IMR-90 (cell line): ENCODE measurements at places on chromosomes 1 and 21. TPM values are rescaled to one million over a fixed set of nuclear protein-coding genes. Genes with fewer than 3 reads are reported as not detected.

SPATA21 gene
- total RNA-seq: not detected in 2 replicates

PTAFR gene
- under 0.01 and 0.18 TPM in 2 replicates for total RNA-seq

DNA sequence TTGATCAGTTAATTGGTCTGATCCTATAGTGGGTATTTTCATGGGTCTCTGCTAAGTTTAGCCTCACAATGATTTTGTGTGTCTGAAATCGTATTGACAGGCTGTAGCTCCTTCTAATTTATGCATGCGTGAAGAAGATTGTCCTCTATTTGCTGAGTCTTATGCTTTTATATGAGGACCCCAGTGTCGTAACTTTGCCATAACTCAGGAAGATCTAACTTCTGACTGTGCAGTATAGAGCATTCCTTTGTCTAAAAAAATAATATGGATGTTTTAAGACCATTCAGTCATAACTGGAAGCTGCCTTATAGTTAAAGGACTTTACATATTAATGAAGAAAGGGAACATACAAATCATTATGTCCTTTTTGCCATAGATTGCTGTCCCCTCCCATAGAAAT is 73.3 kb downstream of the CAMTA1 start:
- H3K36me3 ChIP-seq: peaks cover 7% of the 10 kb centered on the region
- no peaks in the 10 kb centered on the region for H3K27me3 ChIP-seq
- H3K27ac ChIP-seq: no peak overlapping the region
- no peak overlapping the region for H3K4me3 ChIP-seq

DNA sequence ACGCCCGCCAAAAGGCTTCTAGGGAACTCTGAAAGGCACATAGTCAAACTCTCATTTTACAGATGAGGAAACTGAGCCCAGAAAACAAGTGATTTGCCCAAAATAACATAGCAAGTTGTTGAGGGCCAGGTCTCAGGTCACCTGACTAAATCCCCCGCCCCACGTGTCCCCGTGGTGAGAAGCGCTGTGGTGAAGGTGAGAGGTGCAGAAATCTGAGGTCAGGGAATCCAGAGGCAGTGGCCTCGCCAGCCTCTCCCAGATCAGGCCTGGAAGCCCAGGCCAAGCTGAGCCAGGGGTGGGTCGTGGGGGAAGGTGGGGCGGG is 5.1 kb downstream of the HDGF start:
- peak overlapping the region; percentile 94 for H3K27ac ChIP-seq
- no peak for DNase-seq
- peaks cover 22% of the 10 kb centered on the region for H3K36me3 ChIP-seq
- peak overlapping the region; percentile 31; the same call in 1 of the 2 replicates for H3K4me3 ChIP-seq

ERICH3 gene
- not detected in 2 replicates for total RNA-seq

- no peak overlapping the region for H3K27ac ChIP-seq
- H3K27me3 ChIP-seq: no peaks in the 10 kb centered on the region
- no peaks in the 10 kb centered on the region for H3K36me3 ChIP-seq
- H3K4me1 ChIP-seq: peaks cover 12% of the 10 kb centered on the region
- no peak overlapping the region for H3K4me3 ChIP-seq
- DNase-seq: no peak
Observed at GRCh38 chr1:59697150-59697800, 117.5 kb upstream of the HOOK1 start.

DNA sequence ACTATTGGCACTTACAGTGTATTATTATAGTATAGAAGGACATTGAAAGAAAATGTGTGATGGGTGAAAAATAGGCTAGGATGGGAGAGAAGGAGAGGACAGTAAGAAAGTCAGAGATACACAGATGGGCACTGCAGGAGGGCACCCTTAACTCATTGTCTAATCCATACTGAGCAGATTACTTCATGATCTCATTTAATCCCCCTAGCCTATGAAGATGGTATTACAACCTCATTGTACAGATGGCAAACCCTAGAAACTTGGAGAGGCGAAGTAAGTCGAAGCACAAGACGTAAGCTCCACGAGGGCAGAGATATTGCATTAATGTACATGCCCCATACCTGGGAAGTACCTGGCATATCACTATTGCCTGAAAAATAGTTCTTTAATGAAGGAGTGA is 346.9 kb upstream of the DAB1 start:
- peak; percentile 4 for DNase-seq
- H3K4me3 ChIP-seq: no peak overlapping the region
- H3K36me3 ChIP-seq: no peaks in the 10 kb centered on the region
- H3K4me1 ChIP-seq: no peaks in the 10 kb centered on the region
- H3K27ac ChIP-seq: no peak overlapping the region

DNA sequence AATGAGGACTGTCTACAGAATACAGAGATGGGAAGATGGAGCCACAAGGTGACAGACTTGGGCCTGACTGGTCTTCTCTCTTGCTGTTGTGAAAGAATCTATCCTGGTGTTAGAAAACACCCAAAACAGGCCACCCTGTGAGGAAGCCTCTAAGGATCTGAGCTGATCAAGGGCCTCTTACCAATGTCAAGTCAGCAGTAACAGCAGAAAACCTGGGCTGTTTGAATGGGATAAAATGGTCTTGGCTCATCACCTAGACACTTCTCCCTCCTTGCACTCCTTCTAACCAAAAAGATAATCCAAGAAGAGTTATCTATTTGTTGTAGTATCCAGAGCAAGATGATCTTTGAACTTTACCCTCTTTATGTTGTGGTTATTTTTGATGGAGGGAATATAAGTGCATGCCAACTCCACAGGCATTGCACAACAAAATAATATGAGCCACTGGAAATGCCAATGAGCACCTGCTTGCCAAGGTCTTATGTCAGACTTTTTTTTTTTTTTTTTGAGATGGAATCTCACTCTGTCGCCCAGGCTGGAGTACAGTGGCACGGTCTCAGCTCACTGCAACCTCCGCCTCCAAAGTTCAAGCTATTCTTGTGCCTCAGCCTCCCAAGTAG is 32.8 kb upstream of the ZNF281 start:
- no peak overlapping the region for H3K4me3 ChIP-seq
- no peak for DNase-seq
- H3K27ac ChIP-seq: no peak overlapping the region
- H3K36me3 ChIP-seq: no peaks in the 10 kb centered on the region

DNA sequence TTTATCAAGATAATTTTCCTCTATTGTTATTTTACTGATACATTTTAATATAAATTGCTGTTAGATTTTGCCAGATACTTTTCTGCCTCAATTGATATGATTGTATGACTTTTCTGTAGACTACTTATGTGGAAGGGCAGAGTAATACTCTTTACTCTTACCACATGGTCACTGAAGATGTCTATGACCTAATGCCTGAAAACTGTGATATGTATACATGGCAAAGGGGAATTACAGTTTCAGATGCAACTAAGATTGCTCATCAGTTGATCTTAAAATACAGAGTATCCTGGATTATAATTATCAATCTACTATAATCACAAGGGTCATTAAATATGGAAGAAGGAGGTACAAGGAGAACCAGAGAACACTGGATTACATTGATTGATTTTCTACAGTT is 1528.0 kb downstream of the BRINP3 start:
- no peak overlapping the region for H3K27ac ChIP-seq
- no peaks in the 10 kb centered on the region for H3K36me3 ChIP-seq
- no peaks in the 10 kb centered on the region for H3K27me3 ChIP-seq
- no peaks in the 10 kb centered on the region for H3K4me1 ChIP-seq
- no peak overlapping the region for H3K4me3 ChIP-seq
- DNase-seq: peak; percentile 86

VAV3 gene
- 0.18 and 0.28 TPM in 2 replicates for total RNA-seq

- peak; percentile 93 for DNase-seq
- no peak overlapping the region for H3K4me3 ChIP-seq
- H3K27ac ChIP-seq: no peak overlapping the region
- H3K27me3 ChIP-seq: no peaks in the 10 kb centered on the region
- H3K4me1 ChIP-seq: no peaks in the 10 kb centered on the region
- no peaks in the 10 kb centered on the region for H3K36me3 ChIP-seq
Observed at GRCh38 chr1:63674238-63674864, 81.1 kb downstream of the PGM1 start.

CHODL gene
- under 0.01 TPM in 1 of 2 replicates, not detected in the other for total RNA-seq

MAN1C1 gene
- 2.5 and 3.2 TPM in 2 replicates for total RNA-seq

- no peak overlapping the region for H3K4me3 ChIP-seq
- peak; percentile 10 for DNase-seq
- H3K27me3 ChIP-seq: no peaks in the 10 kb centered on the region
- peaks cover 4% of the 10 kb centered on the region; the same call in 1 of the 2 replicates for H3K4me1 ChIP-seq
Observed at GRCh38 chr1:19079541-19080472, 123.3 kb upstream of the IFFO2 start.

TRIM67 gene
- total RNA-seq: not detected in 2 replicates

SCNM1 gene
- 22.2 and 27.4 TPM in 2 replicates for total RNA-seq

- H3K36me3 ChIP-seq: no peaks in the 10 kb centered on the region
- H3K27ac ChIP-seq: no peak overlapping the region
- H3K4me1 ChIP-seq: peaks cover 3% of the 10 kb centered on the region; the same call in 1 of the 2 replicates
- no peak overlapping the region for H3K4me3 ChIP-seq
- DNase-seq: no peak
- peaks cover 5% of the 10 kb centered on the region; the same call in 1 of the 2 replicates for H3K27me3 ChIP-seq
Observed at GRCh38 chr1:231103961-231104360, 57.9 kb upstream of the TRIM67 start.

DNA sequence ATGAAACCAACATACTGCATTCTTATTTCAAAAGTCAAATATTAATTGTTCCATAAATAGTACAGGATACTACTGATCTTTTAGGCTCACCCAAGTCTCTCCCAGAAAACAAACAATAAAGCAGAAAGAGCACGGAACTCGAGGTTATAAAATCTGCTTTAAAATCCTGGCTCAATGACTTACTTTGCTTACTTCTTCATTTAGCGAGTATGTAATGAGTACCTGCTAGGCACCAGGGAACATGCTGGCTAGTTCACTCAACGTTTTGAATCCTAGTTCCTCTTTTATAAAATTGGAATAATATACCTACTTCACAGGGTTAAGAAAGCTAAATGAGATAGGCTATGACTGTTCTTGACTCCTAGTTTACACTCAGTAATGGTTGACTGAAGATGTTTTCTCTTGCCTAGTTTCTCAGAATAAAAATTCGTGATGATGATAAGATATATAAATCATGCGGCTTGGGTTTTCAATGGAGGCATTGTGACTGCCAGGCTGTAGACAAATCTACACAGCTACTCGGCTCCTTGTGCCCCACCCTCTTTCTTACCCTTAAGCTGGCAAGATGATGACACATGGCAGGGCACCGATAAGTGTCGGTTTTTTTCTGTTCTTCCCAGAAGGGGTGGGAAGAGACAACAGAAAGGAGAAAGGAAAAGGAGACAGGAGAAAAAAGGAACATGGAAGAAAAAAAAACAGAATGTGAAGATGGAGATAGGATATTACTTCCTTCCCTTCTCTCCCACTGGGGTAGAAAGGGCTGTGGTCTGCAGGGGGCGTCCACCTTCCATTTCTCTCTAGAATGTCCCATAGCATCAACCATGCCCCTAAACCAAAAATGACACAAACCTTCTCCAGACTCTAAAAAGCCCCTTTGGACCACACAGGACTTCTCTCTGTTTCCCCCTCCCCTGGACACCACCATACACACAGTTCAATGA is 507.1 kb downstream of the SMYD3 start:
- H3K27me3 ChIP-seq: no peaks in the 10 kb centered on the region
- H3K36me3 ChIP-seq: no peaks in the 10 kb centered on the region
- H3K4me1 ChIP-seq: peaks cover 17% of the 10 kb centered on the region
- no peak overlapping the region for H3K27ac ChIP-seq
- no peak overlapping the region for H3K4me3 ChIP-seq
- no peak for DNase-seq

GSTM1 gene
- not detected in 2 replicates for total RNA-seq

SAMSN1 gene
- total RNA-seq: not detected in 2 replicates

- H3K36me3 ChIP-seq: no peaks in the 10 kb centered on the region
- H3K4me3 ChIP-seq: no peak overlapping the region
- H3K27ac ChIP-seq: no peak overlapping the region
- peak; percentile 22 for DNase-seq
Observed at GRCh38 chr21:24023402-24023801, 1583.9 kb downstream of the MRPL39 start.

GRCh38 chr1:46948629-46949416 is 7.5 kb upstream of the CYP4A11 start:
- H3K27ac ChIP-seq: no peak overlapping the region
- H3K36me3 ChIP-seq: no peaks in the 10 kb centered on the region
- H3K4me3 ChIP-seq: no peak overlapping the region

DNA sequence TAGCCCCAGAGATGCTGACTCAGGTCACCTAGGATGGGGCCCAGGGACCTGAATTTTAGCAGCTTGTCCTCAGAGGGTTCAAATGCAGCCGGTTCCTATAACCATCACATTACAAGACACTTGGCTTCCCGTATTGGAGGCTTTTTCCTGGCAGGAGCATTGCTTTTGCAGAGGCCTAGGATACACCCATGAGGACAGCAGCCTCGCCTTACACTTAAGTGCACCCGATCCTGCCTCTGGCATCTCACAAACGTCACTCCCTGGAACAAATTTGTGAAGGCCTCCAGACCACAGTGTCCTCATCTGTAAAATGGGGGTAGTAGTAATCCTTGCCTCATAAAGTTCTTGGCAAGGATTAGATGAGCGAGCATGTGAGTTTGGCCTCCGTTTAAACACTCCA is 130.0 kb downstream of the KAZN start:
- H3K27ac ChIP-seq: no peak overlapping the region
- DNase-seq: no peak
- H3K4me1 ChIP-seq: peaks cover 5% of the 10 kb centered on the region; the same call in 1 of the 2 replicates
- peaks cover 2% of the 10 kb centered on the region; the same call in 1 of the 2 replicates for H3K27me3 ChIP-seq
- H3K4me3 ChIP-seq: no peak overlapping the region

GRCh38 chr1:70008660-70009059 is 196.7 kb downstream of the LRRC40 start:
- H3K27ac ChIP-seq: no peak overlapping the region
- no peaks in the 10 kb centered on the region for H3K36me3 ChIP-seq
- no peak for DNase-seq
- H3K27me3 ChIP-seq: no peaks in the 10 kb centered on the region
- H3K4me1 ChIP-seq: no peaks in the 10 kb centered on the region
- no peak overlapping the region for H3K4me3 ChIP-seq

DNA sequence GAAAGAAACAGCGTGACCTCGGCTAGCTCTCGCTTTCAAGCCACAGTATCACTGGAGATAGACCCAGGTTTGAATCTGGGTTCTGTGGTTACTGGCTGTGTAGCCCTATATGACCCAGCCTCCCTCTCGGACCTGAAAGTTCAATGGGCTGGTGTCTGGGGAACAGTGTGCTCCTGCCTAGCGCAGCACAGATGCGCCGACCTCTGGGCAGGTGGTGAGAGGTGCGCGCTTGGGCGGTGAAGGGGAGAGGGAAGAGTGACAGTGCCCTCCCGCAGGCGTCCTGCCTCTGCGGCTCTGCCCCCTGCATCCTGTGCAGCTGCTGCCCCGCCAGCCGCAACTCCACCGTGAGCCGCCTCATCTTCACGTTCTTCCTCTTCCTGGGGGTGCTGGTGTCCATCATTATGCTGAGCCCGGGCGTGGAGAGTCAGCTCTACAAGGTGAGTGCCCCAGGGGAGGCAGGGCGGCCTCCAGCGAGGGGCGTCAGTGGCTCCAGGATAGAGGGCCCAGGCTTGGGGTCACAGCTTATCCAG is 10.5 kb downstream of the SERINC2 start:
- H3K27me3 ChIP-seq: no peaks in the 10 kb centered on the region
- H3K4me3 ChIP-seq: no peak overlapping the region
- no peak overlapping the region for H3K27ac ChIP-seq
- peaks cover 10% of the 10 kb centered on the region for H3K4me1 ChIP-seq
- DNase-seq: no peak
- peaks cover 23% of the 10 kb centered on the region; the same call in 1 of the 2 replicates for H3K36me3 ChIP-seq

- DNase-seq: no peak
- peaks cover 21% of the 10 kb centered on the region for H3K27me3 ChIP-seq
- no peak overlapping the region for H3K27ac ChIP-seq
- H3K4me3 ChIP-seq: no peak overlapping the region
Observed at GRCh38 chr1:172500207-172500606, 32.7 kb upstream of the SUCO start.
